ENCODE measurements at places on chromosomes 11 and 22.

GRCh38 chr11:127017482-127017881 lies 16.9 kb upstream of the KIRREL3 start:
- no peak for DNase-seq

DNA sequence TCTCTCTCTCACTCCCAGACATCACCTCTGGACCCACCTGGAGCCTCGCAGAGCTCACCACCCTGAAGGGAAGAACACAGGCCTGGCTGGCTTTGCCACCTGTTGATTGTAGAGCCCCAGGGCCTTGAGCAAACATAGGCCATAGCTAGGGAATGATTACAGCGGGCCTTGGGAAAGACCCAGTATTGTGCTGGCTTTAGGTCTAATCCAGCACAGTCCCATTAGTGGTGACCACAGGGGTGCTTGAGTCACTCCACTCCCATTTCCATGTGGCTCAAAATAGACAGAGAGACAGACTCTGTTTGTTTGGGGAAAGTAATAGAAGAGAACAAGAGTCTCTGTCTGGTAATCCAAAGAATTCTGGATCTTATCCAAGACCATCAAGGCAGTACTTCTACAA lies 42.7 kb upstream of the FAM181B start:
- no peak for DNase-seq

- DNase-seq: no peak
Measured at GRCh38 chr11:135027461-135027860, 615.4 kb upstream of the B3GAT1 start.

- no peak for DNase-seq
Measured at GRCh38 chr22:45804319-45804985, 132.8 kb downstream of the ATXN10 start.

- peak; percentile 32 for DNase-seq
Measured at GRCh38 chr11:9972989-9973388, 309.1 kb downstream of the SWAP70 start.

DNA sequence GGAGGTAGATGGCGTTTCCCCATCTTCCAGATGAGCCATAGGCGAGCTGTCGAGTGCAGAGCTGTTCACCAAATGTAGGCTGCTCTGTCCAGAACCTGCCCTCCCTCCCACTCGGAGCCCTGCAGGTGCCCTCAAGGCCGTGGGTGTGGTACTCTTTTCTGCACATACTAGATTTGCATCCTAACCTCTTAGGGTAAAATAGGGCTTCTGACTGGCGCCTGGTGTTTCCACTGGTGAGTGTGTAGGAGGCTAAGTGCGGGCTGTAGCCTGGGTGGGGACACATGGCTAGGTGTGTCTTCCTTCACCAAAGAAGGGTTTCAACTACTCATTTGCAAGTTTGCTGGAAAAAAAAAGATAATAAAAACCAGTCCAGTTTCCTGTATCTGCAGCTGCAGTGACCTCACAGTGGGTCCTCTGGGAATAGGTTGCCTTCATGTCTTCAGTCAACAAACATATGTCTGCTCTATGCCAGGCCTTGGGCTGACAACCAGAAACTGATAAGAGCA lies 8.5 kb downstream of the BIK start:
- DNase-seq: no peak

- no peak for DNase-seq
Measured at GRCh38 chr22:49291781-49292180, 535.9 kb downstream of the BRD1 start.

DNA sequence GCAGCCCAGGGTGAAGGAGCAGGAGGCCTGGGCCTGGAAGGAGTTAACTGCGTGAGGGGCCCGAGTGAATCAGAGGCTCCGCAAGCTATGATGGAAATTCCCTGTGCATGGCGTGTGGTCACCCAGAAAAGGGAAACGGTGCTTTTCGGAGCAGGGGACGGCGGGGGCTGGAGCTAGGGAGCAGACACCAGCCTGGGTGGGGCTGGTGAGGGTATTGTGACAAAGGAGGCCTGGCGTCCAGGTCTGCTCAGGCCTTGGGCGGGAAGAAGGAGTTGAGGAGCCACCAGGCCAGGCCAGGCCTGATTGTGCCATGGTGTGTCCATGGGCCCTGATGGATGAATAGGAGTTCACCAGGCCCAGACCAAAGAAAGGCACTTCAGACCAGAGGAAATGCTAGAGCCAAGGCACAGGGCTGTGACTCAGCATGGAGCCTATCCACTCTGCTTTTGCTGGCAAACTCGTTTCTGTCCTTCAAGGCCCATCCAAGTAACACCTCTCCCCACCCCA lies 12.8 kb upstream of the SPI1 start:
- DNase-seq: no peak

GRCh38 chr11:96001037-96001436 lies 77.1 kb upstream of the MTMR2 start:
- no peak for DNase-seq

DNA sequence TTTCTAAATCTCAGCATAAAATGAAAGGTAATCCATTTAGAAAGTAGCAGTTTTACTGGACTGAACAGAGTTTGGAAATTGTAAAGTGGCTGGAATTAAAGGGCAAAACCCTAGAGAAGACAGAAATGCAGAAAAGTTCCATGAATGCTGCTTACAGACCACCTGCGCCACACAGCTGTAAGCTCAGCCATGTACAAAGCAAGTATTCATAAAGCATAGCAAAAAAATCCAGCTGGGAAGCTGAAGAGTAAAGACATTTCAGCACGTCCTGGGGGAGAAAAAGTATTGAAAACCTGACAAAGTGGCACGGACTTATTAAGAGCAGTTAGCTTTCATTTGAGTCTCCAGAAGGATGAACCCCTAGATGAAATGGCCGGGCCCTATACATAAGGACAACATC lies 220.1 kb upstream of the CNTN5 start:
- DNase-seq: no peak
